ENCODE measurements at places on chromosomes 3 and 15.

DNA sequence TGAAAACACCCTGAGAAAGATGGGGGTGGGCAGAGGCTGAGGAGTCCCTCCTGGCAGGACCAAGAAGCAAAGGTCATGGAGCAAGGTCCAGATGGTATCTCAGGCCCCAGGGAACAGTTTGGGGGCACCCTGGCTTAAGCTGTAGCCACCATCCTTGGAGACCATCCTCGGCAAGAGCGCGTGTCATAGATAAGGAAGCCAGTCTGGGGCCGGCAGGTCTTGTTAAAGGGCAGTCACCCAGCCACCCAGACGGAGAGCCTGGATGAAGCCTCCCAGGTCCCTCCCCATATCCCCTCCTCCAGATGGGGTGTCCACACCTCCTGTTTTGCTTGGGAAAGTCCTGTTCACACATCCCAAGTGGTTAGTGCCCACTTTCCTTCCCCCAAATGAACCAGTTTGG lies 191.1 kb downstream of the KLF13 start:
- no peak for DNase-seq

GRCh38 chr3:16477056-16477455 lies 36.4 kb downstream of the RFTN1 start:
- DNase-seq: no peak

- DNase-seq: no peak
Observed at GRCh38 chr15:64010719-64011118, 35.6 kb downstream of the DAPK2 start.

GRCh38 chr15:81807806-81808205 lies 238.0 kb downstream of the MEX3B start:
- no peak for DNase-seq

DNA sequence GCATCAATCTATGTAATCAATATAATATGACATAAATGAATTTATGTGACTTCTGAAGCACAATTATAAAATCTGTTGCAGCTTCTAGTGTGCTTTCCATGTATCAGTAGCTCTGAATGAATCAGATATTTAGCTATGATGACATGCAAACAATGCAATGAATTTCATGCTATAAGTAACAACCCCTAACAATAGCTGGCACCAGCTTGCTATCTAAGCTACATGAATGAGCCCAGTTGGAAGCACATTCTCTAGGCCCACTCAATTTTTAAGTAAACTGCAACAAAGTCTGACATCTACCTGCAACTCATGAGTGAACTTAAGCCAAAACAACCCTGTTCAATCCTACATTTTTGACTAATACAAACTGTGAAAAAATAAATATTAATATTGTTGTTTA lies 507.3 kb upstream of the ROBO1 start:
- DNase-seq: no peak

GRCh38 chr3:149376718-149377407 lies 586 bp downstream of the TM4SF1 start:
- DNase-seq: no peak

DNA sequence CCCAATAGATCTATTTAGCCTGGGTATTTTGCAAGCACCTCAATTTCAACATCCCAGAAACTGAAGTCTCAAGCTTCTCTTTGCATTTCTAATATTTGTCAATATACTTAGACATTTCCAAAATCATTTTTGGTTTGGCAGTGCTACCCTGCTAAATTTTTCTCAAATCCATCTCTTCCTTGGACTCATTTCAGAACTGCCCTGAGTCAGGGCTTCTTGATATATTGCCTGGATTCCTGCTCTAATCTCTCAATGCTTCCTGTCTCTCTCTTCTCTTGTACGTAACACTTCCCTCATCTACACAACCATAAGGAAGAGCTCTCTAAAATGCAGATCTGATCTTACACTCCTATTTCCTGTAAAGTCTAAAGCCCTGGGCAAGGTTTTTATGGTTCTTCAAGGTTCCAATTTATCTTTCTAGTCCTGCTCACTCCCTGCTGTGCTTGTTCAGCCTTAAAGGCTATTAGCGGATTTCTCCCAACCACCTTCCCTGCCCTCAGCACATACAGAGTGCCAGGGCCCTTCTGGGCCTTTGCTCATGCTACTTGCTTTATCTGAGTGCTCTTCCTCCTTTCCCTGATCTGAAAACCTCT lies 53.0 kb upstream of the MME start:
- DNase-seq: no peak

DNA sequence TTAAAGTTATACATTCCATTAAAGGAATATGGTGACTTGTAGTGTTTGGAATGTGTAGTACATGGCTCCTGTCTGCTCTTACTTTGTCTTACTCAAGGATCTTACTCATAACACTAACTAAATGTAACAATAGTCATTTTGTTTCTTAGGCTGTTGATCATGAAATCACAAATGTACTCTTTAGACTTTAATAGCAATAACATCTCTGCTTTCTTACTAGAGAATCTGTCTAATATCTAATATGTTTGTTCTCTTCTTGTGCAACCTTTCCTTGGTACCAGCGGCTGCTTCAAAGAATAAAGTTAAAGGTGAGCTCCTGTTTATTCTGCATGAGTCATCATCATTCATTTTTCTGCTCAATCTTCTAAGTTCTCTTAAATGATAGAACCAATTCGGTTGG lies 767.5 kb downstream of the CADM2 start:
- no peak for DNase-seq

- peak; percentile 57 for DNase-seq
Observed at GRCh38 chr15:40762919-40763800, 708 bp upstream of the GCHFR start.

DNA sequence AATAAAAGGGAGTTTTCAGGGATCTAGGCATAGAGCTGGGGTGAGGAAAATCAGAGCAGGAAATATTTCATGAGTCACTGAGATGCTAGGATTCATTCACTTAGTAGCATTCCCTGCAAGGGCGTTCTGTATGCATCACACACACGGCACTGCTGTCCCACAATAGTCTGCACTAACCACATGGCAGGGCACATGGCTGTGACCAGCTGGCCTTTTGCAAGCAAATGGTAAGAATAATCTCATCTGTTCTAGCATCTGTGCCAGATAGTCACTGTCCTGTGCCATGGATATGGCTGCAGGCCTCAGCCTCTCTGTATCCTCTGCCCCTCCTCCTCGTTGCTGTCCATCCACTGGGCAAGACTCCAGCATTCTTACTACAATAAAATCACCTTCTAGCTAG lies 37.8 kb downstream of the BOC start:
- DNase-seq: peak; percentile 75

DNA sequence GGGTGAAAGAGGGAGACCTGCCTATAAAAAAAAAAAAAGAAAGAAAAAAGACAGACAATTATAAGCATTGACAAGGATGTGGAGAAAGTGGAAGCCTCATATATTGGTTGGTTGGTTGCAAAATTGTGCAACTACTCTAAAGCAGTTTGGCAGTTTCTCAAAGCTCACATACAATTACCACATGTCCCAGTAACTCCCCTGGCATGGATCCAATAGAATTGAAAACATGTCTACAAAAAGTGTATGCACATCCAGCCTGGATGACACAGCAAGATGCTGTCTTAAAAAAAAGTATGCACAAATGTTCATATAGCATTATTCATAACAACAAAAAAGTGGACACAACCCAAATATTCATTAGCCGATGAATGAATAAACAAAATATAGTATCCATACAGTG lies 19.5 kb downstream of the SETMAR start:
- no peak for DNase-seq

GRCh38 chr3:120773932-120774331 lies 31.4 kb downstream of the GTF2E1 start:
- no peak for DNase-seq

DNA sequence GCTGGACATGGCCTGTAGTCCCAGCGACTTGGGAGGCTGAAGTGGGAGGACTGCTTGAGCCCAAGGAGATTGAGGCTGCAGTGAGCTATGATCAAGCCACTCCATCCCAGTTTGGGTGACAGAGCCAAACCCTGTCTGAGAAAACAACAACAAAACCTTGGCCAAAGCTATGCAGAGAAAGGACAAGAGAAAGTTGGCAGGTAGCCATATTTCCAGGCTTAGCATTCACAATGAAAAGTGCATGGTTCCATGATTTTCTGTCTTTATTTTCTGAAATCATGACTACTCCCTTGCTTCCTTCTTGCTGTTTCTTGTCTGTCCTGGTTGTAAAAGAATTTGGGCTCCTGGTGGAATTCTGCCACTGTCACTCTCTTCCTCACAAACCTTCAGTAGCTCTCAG lies 284.6 kb upstream of the C2CD4B start:
- DNase-seq: no peak

DNA sequence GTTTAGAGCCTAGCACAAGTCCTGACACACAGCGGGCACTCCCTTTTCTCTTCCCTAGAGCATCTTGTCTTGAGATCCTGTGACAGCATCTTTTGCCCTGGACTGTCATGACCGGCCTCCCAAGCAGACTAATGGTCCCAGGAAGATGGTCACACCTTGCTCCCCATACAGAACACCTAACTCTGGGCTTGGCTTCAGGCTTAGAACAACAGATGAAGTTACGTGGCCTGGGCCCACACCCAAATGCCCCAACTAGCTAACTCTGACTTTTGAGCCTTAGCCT lies 781 bp upstream of the IP6K1 start:
- DNase-seq: no peak

DNA sequence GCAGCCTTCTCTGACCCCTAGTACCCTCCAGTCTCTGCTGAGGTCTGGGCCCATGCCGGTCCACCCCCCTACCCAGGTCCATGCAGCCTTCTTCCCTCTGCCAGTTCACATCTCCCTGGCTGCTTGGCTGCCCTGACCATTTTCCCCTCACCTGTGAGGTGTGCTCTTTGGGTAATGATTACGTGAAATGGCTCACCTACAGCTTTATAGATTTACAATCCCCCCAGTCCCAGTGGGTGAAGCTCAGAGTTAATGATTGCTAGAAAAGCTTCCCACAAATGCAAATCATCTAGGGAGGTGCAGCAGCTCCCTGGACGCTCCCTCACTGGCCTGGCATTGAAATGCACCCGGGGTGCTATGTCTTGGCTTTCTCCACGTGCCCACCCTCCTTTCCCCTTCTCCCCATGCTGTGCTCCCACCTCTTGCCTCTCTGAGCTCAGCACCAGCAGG lies 18.7 kb downstream of the PAQR5 start:
- no peak for DNase-seq

GRCh38 chr15:36161771-36162212 lies 417.6 kb upstream of the CDIN1 start:
- no peak for DNase-seq

- DNase-seq: no peak
Observed at GRCh38 chr3:120854908-120855526, 53.0 kb upstream of the STXBP5L start.

DNA sequence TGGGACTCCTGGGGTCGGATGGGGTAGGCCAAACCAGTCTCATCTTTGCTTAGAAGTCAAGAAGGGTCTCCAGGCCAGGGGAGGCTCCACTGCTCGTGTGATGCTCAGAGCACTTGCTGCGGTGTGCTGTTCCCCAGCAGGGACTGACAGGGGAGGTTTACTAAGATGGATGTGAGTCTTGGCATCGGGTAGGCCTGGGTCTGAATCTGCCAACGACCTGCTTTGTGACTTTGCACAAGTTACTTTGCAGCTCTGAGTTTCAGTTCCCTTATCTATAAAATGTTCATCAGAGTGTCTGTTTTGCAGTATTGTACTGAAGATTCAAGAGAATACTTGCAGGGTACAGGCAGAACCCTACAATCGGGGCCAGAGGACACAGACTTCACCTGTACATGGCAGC lies 17.3 kb upstream of the CDCP1 start:
- no peak for DNase-seq

GRCh38 chr15:48653913-48654670 lies 8.6 kb upstream of the FBN1 start:
- DNase-seq: no peak

DNA sequence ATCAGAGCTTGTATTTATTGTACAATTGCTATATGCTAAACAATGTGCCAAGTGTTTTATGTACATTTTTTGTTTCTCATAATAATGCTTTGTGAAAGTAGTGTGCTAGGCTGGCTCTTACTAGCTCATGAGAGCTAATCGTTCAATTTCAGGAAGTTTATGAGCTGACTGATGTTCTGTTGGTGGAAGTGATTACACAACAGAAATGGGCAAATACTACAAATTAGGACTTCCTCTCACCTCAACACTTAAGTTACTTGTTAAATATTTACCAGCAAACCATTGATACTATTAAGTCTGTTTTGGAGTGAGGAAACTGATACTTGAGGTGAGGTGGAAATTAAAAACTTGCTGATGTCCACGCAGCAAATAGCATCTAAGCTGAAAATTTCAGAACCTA lies 32.3 kb downstream of the SLC9C1 start:
- no peak for DNase-seq

DNA sequence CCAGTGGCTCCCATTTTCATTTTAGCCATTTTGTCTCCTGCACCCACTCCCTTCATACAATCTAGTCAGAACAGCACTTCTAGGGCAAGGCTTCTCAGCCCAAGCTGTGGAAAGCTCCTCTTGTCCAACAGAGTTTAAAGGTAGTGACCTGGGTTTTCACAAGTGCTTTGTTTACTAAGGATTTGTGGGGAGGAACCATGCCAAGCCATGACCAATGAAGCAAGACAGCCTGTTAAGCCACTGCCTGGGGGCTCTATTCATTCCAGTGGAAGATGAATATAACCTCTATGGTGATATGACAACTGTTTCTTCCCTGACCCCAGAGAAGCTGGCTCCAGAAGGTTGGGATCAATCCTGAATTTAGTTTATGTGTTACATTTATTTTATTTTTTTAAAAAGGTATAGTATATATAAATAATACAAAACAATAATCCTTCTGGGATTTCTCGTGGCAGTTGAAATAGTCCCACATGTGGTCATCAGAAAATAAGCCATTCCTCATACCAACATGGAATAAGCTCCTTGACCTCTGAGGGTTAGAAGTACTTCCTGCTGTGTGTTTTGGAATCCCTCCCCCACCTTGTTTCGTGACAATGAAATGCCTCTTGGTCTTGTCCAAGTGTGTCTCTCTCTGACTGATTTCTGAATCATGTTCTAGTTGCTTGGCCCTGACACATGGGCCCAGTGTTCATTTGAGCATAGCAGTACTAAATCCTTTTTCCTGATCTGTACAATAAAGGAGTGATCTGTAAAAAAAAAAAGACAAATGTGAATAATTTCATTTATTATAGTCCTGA lies 13.3 kb upstream of the THUMPD3 start:
- no peak for DNase-seq

DNA sequence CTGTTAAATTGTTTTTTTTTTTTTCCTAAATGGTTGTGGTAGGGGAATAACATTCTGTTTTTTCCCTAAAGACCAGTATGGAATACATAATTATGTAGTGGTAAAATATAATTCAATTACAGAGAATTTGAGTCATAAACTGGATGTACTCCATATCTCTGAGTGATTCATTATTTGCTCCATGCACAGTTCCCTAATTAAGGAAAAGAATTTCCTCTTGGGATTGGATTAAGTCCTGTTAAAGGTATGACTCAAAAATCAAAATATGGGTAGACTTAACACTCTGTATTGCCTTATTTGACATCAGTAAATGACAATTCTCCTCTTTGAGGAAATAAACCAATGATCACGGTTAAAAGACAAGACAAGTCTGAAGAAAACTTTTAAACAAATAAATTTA lies 78.0 kb upstream of the KCNH8 start:
- no peak for DNase-seq

GRCh38 chr15:80694611-80695098 lies 455 bp upstream of the ABHD17C start:
- DNase-seq: peak; percentile 43
